ENCODE measurements at places on chromosomes 13 and 19.

GRCh38 chr19:10620786-10621185 lies 4.6 kb upstream of the SLC44A2 start:
- no peak for DNase-seq

DNA sequence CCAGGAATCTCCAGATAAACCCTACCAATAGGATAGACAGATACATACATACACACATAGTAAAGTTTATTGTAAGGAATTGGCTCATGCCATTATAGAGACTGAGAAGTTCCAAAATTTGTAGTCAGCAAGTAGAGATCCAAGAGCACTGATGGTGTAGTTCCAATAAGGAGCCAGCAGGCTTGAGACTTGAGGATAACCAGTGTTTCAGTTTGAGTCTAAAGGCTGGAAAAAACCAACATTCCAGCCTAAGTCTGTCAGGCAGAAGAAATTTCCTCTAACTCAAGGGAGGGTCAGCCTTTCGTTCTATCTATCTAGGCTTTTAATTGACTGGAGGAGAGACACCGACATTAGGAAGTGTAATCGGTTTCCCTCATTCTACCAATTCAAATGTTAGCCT lies 110.2 kb upstream of the TSHZ3 start:
- no peak for DNase-seq

DNA sequence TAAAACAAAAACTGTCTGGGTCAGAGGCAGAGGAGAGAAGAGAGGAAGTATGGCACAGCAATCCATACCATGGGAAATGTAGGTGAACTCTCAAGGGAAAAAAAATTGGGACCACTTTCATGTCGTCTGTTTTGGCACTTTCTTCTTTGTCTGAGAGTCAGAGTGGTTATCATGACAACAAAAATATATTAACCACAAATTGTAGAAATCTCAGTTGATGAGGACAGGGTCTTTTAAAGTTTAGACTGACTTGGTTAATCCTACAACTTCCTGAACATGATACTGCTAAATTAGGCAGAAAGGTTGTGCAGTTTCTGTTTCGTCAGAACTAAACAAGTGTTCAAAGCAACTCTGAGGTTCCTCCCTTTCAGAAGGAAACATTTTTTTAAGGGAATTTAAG lies 15.2 kb downstream of the KLF5 start:
- DNase-seq, result no peak

DNA sequence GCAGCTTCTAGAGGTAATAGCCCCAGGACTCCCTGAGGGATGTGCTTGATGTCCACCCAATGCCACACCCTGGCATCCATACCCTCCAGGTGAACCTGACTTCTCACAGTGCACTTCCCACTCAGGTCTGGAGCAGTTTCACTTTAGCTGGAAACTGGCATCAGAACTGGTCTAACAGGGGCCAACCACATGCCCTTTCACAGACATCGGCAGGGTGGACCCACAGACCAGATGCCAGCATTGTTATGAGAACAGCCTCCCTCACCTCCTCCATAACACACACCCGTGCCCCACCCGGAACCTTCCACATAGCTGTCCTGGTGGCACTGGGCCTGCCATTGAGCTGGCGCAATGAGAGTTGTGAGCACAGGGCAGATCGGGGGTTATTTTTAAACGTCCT lies 77.4 kb upstream of the GPR12 start:
- no peak for DNase-seq

DNA sequence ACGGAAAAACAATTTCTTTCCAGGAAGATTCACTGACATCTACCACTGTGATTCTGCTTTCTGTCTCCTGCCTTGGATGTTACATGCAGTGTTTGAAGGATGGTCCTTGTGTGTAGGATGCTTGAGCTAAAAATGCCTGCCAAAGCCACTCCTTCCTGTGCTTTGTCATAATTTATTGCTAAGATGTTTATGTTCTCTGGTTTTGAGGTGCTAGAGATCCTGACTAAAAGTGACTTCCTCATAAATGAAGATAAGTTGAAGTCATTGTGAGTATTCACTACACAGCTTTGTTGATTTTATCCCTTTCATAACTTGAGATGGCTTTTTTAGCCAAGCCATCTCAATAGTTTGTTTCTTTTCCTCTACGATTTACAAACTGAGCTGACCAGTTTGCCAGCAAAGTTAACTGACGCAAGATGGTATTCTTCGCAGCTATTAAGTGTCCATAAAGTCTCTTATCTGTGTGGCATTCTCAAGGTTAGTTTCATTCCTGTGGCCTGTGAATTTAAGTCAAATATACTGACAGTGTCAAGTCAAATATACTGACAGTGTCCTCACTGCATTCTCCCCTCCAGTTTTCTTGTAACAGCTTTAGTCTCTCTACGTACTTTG lies 15.7 kb upstream of the FBXL3 start:
- DNase-seq, result no peak

DNA sequence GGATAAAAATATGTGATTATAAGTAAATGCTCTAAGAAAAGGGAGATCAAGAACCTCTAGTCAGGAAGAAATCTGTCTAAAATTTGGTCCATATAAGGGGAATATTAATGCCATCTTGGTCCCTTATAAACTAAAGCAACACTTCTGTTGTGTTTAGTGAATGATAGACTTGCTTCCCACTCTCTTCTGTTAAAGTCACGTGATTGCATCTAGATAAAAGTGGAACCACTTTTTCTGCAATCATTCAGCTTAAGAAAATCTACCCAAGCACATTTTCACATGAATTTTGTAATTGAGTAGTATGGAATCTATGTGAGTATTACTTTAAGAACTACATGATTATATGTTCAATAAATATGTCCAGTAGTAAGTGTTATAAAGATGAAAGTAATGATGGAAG lies 782.9 kb upstream of the MIR17HG start:
- no peak for DNase-seq

GRCh38 chr13:40388617-40389016 lies 277.8 kb downstream of the FOXO1 start:
- DNase-seq, result peak; percentile 53

DNA sequence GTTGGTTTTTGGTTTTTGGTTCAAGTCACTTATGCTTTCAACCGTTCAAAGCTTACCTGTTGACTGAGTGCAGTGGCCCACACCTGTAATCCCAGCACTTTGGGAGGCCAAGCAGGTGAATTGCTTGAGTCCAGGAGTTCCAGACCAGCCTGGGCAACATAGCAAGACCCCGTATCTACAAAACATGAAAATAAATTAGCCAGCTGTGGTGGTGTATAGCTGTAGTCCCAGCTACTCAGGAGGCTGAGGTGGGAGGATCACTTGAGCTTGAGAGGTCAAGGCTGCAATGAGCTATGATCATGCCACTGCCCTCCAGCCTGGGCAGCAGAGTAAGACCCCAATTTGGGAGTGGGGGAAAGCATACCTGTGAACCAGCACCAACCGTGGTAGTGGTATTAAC lies 43.7 kb downstream of the PEX11G start:
- no peak for DNase-seq

GRCh38 chr13:106479929-106480328 lies 55.5 kb downstream of the EFNB2 start:
- no peak for DNase-seq

GRCh38 chr19:45883881-45884681 lies 1.9 kb downstream of the IRF2BP1 start:
- no peak for DNase-seq

DNA sequence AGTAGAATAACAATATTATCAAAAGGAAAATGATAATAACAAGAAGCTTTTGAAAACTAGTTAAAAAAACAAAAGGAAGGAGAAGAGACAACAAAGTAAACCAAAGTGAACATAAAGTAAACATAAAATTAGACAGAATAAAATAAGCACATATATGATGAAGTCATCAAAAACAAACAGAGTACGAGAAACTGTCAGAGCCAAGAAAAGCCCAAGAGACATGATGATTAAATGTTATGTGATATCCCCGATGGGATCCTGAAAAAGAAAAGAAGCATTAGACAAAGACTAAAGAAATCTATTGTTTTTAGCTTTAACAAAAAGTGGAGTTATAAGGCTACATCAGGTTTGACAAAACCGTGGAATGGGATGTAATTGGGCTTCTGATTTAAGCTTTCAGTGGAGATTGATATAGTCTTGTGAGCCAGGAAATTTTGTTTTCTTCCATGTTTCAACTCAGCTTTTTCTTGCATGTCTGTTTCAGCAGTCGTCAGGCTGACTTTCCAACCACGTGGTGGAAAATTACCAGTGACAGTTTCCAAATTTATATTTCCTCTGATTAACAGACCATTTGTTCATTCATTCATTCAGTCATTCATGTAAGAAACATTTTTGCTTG lies 64.9 kb downstream of the KL start:
- DNase-seq, result no peak

GRCh38 chr13:28494778-28495537 lies at the start of gene FLT1:
TSS of gene FLT1 (minus strand) at chr13:28495128. CDS start at chr13:28494843, 285 bp downstream.
- peak; percentile 24 for DNase-seq

GRCh38 chr19:41930322-41930722 lies 2.1 kb upstream of the ERFL start:
- DNase-seq, result no peak

GRCh38 chr13:70042193-70042592 lies 65.4 kb upstream of the ATXN8OS start:
- DNase-seq, result no peak

DNA sequence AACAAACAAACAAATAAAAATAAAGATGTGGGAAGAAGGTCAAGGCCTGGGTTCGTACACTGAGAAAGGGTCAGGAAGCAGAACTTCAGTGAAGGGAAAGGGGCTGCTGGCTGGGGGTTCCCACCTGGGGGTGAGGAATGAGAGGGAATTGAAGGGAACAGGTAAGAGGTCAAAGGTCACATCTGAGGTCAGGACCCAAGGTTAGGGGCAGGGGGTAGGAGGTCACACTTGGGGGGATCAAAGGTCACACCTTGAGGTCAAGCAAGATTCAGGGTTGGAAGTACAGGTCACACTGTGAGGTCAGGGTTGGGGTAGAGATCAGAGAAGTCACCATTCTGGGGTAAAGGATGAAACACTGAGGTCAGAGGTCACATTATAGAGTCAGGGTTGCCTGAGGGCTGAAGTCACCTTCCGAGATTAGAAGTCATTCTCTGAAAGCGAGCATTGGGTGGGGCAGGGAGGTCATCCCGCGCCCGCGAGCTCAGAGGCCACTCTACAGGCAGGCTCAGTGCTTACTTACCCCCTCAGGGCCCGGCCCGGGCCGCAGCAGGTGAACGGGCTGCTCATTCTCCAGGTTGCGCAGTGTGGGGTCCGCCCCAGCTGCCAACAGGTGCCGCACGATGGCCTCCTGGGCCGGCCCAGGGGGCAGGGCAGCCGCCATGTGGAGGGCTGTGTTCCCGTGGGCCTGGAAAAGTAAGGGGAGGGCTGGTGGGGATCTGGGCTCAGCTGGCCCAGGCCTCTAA lies 10.8 kb downstream of the NFKBID start:
- DNase-seq, result no peak

GRCh38 chr13:50476577-50477285 lies 366.8 kb downstream of the DLEU7 start:
- DNase-seq, result no peak

- no peak for DNase-seq
Observed at GRCh38 chr19:41083516-41083915, 4.7 kb upstream of the CYP2A13 start.

DNA sequence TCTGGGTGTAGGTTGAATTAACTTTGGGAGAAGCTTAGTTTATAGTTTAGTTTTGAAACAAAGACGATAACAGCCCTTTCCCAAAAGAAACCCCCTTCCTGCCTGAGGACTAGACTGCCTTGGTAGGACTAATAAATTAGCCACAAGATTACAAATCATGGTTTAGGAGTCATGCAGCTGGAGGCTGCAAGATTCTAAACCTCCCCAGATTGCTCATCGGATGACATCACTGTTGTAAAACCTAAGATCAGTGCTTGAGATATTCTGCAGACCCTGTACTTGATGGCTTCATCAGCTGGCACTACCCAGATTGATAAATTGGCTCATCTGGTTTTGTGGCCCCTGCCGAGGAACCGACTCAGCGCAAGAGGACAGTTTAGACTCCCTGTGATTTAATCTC lies 35.9 kb upstream of the MPHOSPH8 start:
- no peak for DNase-seq

- DNase-seq, result no peak
Observed at GRCh38 chr19:53910170-53910518, 1.1 kb downstream of the CACNG7 start.

GRCh38 chr13:110408286-110408685 lies 101.2 kb downstream of the COL4A2 start:
- no peak for DNase-seq

DNA sequence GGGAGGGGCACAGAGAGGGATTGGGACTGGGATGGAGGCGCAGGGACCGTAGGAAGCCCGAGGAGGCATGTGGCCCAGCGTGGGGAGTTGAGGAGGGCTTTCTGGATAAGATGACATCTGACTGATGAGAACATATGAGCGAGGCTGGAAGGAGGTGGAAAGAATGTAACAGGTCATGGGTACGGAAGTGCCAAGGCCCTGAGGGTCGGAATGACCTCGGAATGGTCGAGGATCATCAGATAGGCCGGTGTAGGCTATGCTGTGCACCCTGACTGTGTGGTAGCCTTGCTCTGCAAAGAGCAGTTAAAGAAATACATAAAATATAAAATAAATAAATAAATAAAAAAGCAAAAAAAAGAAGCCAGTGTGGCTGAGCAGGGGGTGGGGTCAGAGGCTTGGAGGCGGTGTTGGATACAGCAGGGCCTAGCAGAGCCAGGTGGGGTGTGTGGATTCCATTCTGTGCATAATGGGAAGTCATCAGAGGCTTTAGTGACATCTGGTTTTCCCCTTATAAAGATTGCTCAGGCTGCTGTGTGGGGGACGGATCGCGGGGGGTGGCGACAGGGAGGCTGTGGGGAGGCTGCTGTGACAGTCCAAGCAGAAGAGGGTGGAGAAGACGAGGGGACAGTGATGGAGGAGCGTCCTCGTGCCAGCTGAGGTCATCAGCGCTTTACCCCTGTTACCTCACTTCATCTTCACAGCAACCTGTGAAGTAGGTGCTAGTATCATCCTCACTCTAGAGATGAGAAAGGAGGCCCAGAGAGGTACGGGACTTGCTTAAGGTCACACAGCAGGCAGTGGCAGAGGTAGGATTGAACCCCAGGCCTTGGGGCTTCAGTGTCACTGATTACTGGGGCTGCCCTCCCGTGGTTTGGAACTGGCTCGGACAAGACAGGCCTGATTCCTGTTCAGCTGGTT lies 5.0 kb downstream of the PAK4 start:
- DNase-seq, result no peak

DNA sequence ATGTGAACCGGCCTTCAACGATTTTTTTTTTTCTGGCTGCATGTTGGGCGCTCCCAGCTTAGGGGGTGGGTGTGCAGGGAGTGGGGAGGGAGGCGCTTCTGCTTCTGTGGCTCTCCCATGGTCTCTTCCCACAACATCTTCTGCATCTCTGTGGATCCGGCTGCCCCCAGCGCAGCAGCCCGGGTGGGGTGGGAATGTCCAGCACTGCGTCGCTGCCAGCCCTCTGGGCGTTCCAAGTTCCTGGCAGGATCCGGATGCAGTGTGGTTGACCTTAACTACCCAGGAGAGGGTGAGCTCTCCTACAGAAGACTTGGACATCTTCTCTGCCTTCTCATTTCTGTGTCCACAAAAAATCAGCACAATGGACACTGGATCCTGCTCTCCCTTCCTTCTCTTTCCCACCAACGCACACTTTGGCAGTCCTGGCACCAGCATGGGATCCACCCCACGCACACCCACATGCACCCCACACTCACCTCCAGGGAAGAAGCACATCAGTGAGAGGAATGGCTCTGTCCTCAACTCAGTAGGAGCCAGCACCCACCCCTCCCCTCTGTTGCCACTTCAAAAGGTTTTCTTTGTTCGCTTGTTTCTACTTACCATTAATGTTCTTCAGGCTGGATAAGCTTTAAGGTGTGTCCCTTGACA lies 177.3 kb downstream of the COL4A1 start:
- DNase-seq, result no peak

All from stimulated activated CD4-positive, alpha-beta T cell treated with anti-CD3 and anti-CD28 coated beads, Interleukin-12 subunit alpha, Interleukin-12 subunit beta, amount 100 ng/mL, for 4 hours (primary cell).